ENCODE measurements at places on chromosomes 13 and 19.

- no peak for DNase-seq
Observed at GRCh38 chr13:109494925-109495369, 291.4 kb downstream of the IRS2 start.

DNA sequence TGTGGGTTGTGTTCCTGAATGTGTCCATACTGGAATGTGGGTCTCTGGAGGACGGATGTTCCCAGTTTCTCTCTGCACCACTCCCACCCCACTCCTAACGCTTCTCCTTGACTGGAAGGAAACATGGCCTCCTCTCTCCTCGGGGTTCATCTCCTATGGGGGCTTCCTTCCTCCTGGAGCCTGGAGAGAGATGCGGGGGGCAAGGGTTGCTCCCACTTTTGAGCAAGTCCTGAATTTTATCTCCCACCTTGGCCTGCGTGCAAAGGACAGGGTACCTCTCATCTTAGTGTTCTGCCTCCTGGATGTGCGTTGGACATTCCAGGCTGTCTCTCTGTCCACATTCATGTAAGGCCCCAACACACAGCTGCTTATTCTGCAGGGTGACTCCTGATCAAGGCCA is 52.5 kb upstream of the UQCRFS1 start:
- DNase-seq: no peak

GRCh38 chr13:91767651-91768050 is 369.2 kb downstream of the GPC5 start:
- DNase-seq: no peak

- peak; percentile 60 for DNase-seq
Observed at GRCh38 chr13:45119469-45119990, 780 bp upstream of the GTF2F2 start.

DNA sequence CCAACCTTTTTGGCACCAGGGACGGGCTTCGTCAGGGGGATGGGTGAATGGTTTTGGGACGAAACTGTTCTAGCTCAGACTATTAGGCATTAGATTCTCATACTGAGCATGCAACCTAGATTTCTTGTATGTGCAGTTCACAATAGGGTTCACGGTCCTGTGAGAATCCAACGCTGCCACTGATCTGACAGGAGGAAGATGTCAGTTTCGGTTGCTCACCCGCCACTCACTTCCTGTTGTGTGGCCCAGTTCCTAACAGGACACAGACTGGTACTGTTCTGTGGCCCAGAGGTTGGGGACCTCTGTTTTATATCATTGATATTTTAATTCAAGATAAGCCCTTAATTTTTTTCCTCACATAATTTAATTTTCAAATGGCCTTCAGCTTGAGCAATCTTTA is 26.7 kb upstream of the TDRD3 start:
- no peak for DNase-seq

GRCh38 chr19:43331435-43332010 is 22.0 kb upstream of the CD177 start:
- DNase-seq: no peak

- no peak for DNase-seq
Observed at GRCh38 chr13:112186091-112186490, 119.1 kb downstream of the SOX1 start.

DNA sequence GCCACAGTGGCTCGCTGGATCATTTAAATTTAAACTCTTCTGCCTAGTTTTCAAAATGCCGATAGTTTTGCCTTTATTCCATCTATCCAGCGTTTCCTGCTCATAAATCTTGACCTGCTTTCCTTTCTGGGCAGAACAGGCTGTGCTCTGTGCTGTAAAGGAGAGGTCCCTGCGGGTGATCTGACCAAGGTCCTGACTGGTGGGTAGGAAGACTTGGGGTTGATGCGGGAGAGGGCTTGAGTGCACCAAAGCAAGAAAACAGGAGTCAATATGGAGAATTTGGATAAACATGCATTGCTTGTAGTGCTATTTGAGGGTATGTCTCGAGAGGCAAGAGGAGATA is 533.6 kb downstream of the MYO16 start:
- no peak for DNase-seq

- peak; percentile 76 for DNase-seq
Observed at GRCh38 chr13:106416645-106417044, 118.8 kb downstream of the EFNB2 start.

DNA sequence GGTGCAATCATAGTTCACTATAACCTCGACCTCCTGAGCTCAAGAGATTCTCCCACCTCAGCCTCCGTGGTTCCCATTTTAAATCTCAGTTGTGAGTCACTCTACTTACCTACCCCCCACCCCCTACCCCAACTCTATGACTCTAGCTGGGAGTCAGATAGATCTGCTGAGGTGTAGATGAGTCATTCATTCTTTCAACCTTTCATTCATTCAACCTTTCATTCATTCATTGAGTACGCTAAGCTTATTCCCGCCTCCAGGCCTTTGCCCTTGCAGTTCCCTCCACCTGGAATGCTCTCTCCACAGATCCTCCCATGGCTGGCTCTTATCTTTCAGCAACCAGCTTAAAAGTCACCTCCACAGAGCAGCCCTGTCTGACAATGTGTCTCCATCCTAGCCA is 1.1 kb upstream of the MAST1 start:
- no peak for DNase-seq

GRCh38 chr13:72368031-72368430 is 359.4 kb downstream of the MZT1 start:
- no peak for DNase-seq

GRCh38 chr13:112973577-112973951 is 4.5 kb downstream of the MCF2L start:
- no peak for DNase-seq

DNA sequence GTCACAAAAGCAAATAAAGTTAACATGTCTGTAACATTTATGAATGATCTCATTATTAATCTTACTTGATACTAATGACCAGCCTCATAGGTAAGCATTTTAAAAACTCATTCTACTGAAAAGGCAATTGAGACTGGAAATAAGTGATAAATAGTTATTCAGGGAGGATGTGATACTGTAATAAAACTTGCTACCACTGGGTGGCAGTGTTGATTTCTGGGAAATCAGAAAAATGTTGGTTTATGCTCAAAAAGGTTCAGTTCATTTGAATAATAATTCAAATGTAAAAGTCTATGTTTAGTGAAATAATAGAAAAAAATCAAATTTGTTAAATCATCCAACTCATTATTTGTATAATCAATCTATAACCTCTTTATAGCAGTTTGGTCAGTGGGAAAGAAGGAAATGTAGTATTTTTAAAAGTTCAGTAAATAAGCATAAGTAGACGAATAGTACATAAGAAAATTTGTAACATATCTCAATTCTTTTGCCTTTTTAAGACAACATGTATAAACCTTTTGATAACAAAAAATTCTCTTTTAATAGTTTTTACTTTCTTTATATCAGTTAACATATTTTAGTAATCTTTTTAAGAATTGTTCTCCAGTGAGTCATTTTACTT is 9.6 kb downstream of the ABHD13 start:
- peak; percentile 75 for DNase-seq

GRCh38 chr13:36133950-36134626 is 2.9 kb upstream of the DCLK1 start:
- DNase-seq: no peak

- no peak for DNase-seq
Observed at GRCh38 chr19:39970425-39970674, 615 bp upstream of the PSMC4 start.

DNA sequence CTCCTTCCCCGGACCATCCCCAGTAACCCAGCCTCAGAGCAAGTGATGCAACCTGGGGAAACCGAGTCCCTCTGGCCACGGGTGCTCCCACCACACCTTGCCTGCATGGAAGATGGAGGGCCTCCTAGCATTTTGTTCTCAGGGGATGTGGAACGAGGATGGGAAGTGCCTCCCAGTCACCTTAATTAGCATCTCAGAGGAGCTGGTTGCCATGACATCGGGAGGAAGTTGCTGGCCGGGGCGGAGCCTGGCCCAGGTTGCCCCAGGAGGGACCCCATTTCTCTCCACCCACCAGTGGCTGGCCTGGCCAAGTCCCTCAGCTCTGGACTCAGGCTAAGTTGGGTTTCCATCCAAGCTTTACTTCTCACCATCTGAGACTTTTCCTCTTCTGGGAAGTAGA is 24.1 kb upstream of the PTPRS start:
- no peak for DNase-seq

DNA sequence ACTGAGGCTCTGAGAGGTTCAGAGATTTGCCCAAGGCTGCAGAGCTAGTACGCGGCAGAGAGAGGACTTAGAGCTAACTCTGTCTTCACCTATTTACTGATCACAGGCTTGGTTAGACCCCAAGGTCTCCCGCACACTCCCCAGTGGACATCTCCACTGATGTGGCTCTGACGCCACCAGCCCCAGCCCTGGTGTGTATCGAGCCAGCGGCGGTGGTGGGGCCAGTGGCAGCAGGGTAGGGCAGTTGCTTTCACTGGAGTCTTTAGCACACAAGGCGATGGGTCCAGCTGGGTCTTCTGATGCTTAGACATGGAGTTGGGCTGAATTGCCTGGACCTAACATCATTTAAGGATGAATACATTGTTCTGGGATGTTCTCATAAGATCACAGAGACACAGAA is 85.4 kb downstream of the ANKRD10 start:
- DNase-seq: no peak

DNA sequence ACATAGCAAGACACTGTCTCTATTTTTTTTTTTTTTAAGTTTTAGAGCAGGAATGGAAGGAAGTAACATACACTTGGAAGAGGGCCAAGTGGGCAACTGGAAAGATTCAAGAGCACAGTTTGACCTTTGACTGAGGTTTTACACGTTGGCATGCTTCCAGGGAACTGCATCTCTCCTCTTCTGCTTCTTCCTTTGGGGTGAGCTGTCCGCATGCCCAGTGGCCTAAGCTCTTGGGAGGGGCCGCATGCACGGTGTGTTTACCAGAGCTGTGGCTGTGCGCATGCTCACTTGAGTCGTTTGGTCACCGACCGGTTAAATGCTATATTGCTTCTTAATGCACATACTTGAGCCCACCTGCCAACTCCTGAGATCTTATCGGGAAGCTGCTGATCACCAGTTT is 727.7 kb downstream of the UQCRFS1 start:
- DNase-seq: no peak

DNA sequence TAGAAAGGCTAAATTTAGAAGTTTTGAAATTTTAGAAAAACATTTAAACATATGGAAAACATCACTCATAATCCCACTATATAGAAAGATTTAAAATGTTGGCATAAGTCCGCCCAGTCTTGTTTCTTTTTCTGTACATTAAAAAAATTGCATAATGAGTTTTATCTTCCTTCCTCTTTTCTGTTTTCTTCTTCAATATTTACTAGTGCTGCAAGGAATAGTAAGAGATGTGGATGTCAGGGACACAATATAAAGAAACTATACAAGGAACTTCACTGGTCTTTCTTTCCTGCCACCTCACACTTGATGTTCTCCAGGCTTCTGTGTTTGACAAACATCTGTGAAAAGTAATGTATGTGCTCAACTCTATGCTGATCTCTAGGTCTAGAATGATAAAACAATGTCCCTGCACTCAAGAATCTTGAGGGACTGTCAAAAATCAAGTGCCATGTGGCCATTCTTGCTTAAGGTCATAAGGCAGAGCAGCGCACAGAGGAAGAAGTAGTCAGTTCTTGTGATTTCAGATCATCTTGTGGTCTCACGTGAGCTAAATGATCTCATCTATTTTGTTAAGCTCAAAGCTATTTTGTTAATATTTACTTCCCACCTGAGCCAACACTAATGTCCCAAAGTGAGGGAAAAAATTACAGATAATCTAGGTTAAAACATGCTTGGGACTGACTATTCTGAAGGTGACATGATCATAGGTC is 186.9 kb upstream of the OBI1 start:
- peak; percentile 38 for DNase-seq

GRCh38 chr19:45657520-45658167 is 10.4 kb upstream of the GIPR start:
- DNase-seq: no peak

DNA sequence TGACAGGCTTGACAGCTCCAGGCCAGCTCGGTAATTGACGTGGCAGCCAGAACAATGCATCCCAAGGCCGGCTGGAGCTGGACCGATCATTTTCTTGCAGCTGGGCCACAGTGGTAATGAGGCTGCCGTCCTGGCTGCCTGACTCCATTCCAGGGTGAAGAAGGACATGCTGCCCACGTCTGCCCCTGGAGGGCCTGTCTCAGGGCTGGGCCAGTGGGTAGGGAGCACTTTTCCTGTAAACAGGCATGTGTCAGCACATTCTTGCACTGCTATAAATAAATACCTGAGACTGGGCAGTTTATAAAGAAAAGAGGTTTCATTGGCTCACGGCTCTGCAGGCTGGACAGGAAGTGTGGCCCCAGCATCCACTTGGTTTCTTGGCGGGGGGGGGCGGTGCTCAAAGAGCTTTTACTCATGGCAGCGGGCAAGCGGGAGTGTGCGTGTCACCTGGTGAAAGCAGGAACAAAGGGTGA is 38.1 kb upstream of the KCTD15 start:
- no peak for DNase-seq

DNA sequence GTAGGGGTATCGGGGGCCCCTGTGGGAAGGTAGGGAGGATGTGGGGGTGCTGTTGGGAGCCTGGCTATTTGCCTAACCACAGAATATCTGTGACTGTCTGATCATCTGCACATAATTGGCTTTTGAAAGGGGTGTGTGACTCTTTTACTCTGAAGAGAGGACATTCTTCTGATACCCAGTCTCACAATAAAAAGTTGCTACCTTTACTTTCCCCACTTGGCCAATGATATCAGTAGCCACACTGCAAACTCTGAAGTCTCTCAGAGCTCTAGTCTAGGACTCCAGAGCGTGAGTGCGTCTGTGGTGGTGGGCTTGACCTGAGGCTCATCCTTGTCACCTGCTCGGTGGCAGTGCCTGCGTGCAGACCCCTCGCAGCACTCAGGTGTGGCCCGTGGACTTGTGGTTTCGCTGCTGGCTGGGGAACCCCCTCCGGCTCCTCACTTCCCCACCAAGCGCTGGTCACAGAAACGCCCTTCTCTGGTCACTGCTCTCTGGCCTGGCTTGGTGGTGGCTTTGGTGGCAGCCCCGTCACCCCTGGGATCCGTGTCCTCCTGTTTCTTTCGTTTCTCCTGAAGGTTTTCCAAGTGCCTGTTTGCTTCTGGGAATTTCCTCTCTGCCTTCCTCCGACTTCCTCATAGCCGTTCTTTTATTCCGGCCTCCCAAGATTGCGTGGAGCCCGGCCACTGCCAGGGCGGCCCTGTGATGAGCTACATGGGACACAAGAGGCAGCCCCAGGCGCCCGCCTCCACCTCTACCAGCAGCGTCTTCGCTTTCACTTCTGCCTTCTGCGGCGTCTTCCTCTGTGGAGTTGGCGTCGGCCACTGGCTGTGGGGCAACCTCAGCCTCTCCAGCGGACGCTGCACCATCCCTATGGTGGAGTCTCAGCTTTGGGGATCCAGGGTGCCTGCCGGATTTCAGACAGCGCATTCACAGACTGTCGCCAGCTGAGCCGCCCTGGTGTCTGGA is 78.0 kb downstream of the ATP11A start:
- DNase-seq: no peak

Data from NAMALWA (cell line).